Pulmonary artery endothelial cell (primary cell): ENCODE measurements at places on chromosomes 12 and 14. TPM values are rescaled to one million over a fixed set of nuclear protein-coding genes. Genes with fewer than 3 reads are reported as not detected.

Gene MMP19
- 0.42 and 0.46 TPM in 2 replicates for total RNA-seq

Gene PYGL
- total RNA-seq = 75.7 and 134 TPM in 2 replicates

Gene TTC9
- 0.07 and 0.13 TPM in 2 replicates for total RNA-seq

Gene FAM90A1
- 0.11 TPM in 1 of 2 replicates, not detected in the other for total RNA-seq

Gene FNTB
- total RNA-seq = 9.2 and 12.1 TPM in 2 replicates

Gene CLMN
- 3.6 and 4.8 TPM in 2 replicates for total RNA-seq

Gene ADAMTS20
- total RNA-seq = not detected in 2 replicates

Gene CISTR
- not detected in 2 replicates for total RNA-seq

Gene CATSPERB
- total RNA-seq = not detected in 2 replicates

Gene TEX22
- total RNA-seq = 0.13 and 0.14 TPM in 2 replicates

DNA sequence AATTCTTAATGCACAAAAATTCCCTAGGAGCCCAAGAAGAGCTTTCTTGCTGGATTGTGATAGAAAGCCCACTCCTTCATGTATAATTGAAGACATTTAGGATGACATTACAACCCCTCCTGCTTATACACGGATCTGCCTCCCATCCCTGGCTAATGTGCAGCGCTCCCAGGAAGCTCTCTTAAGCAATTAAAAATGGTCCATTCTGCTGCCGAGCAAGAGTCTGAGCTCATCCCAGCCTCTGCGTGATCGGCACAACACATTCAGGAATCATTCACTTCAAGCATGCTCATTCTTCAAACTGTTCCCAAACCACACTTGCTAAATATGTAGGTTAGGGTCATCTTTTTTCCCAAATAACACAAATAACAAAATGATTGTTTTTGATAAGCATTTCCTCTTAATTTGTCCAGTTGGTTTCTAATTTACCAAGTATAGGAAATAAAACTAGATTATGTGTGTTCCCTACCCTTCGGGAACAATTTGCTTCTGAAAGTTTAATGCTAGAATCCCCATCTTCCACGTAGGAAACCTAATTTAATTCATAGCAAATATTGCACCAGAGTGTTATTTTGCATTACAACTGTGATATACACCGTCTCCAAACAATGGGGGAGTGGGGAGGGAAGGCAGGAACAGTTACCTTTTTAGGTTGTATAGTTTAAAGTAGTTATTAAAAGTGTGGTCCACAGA, 17.3 kb upstream of the TMEM233 start:
- DNase-seq = no peak

DNA sequence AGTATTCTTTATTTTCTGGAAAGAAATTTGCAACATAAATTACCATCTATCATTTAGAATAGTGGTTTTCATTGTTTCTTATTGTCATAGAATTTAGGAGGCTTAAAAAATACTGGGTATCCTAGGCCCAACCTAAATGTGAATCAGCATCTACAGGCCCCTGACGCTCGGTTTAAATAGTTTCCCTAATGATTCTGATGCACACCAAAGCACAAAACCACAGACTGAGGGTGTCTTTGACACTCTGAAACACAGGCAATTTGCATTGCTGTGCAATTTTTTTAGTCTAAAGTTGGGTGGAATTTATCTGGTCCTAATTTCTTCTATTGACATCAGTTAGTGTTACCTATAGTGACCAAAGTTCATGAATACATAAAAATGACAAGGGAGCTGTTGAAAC, 87.6 kb upstream of the SSTR1 start:
- DNase-seq = no peak

DNA sequence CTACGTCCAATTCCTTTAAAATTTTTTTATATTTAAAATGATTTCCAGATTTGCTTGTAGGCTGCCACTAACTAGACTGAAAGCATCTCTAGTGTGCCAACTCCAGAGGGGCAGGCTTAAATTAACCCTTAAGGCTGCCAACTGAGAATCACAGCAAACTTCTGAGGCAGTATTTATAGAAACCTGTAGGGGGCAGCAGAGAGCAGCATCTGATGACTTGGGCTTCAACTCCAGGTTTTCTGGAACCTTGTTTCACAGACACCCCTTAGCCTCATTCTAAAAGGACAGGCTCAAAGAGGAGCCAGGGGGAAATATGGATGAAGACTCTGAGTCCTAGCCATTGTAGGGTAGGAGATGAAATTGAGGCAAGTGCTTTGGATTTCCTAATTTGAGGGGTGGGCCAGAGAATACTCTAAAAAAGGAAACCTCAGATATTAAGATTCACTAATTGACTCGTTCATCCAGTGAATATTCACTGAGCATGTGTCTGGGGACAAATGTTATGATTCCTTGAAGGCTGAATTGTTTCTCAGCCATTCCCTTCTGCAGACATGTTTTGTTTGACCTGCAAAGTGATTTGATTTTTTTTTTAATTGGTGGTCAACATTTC, 63.3 kb upstream of the HSPB8 start:
- no peak for DNase-seq

DNA sequence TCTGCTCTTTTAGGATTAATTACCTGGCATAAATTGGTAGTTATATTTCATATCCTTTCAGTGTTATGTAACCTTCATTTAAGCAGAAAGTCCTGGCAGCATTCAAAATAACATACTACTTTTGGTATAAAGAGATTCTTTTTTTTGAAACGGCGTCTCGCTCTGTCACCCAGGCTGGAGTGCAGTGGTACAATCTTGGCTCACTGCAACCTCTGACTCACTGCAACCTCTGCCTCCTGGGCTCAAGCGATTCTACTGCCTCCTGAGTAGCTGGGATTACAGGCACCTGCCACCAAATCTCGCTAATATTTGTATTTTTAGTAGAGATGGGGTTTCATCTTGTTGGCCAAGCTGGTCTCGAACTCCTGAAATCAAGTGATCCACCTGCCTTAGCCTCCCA, 9.2 kb downstream of the KTN1 start:
- no peak for DNase-seq

DNA sequence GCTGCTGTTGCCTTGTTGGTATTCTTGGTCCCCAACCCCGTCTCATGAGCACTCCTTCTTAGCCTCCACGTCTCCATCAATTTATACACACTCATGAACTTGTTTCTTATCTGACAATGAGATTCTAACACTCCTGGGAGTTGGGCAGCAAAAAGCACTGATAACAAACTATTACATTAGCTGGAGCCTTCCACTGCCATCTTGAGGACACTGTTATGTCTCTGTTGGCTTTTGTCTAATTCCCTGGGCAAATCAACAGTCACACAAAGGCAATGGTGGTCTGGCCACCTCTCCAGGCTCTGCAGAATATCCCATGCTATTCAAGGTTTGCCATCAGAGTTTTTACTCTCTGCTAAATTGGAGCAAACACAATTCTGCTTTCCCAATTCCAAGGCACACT, 117.8 kb upstream of the COCH start:
- no peak for DNase-seq

- DNase-seq = no peak
Observed at GRCh38 chr12:124684971-124685688, 117.7 kb upstream of the NCOR2 start.

DNA sequence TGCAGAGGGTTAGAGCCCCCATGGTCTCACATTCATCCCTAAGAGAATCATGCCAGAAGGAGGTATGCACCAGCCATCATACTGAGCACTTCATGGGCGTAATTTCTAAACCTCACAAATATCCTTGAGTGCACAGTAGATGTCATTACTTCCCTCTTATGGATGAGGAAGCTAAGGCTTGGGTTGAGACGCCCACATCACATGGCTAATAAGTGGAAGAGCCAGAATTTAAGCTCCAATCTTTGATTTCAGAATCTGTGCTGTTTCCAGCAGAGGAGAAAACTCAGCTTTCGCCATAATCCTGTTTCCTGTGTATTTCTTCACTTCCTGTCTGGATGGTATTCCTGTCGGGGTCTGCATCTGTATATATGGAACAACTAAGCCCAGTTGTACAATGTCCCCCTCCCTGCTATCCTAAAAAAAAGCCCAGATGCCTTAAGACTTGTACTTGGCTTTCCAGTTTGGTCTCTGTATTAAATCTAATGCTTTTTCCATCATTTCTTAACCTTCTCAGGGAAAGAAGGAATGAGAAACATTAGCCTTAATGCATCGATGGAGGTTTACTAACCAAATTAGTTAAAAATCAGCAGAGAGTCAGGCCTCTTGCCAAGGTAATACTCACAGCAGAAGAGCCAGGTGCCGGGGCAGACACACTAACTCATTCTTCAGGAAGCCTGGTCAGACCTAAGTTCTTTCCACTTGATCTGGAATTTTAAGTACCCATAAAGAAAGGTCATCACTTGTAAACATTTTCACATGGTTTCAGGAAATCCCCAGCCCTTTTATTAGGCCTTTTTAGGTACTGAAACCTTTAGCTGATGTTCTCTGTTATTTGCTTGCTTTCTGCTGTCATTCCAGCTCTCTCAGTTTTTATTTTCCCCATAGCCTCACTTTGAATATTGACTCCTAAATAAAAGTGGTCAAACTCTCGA, 5.3 kb downstream of the ISCU start:
- DNase-seq = no peak

GRCh38 chr14:81200054-81200453, 20.7 kb downstream of the GTF2A1 start:
- DNase-seq = no peak

DNA sequence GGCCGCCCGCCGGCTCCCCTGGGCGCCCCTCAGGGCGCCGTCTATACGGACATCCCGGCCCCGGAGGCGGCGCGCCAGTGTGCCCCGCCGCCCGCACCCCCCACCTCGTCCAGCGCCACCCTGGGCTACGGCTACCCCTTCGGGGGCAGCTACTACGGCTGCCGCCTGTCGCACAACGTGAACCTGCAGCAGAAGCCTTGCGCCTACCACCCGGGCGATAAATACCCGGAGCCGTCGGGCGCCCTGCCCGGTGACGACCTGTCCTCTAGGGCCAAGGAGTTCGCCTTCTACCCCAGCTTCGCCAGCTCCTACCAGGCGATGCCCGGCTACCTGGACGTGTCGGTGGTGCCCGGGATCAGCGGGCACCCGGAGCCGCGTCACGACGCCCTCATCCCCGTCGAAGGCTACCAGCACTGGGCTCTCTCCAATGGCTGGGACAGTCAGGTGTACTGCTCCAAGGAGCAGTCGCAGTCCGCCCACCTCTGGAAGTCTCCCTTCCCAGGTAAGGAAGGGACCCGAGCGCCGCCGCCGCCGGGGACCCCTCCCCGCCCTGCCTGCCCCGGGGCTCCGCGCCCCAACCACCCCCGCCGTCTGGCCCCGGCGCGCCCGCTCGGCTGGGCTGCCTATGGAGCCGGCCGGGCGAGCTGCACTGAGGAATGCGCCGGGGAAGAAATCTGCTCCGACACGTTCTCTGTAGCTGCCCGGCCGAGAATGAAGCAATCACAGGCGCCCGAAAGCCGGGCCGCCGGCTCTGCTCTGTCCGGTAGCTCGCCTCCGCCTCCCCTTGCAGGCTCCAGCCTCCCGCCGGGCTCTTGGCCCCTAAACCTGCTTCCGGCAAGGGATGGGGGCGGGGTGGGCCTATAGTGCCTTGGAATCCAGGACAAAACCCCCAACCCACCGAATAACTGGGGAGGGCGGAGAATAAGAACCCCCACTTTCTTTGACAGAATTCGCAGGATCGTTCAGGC, 794 bp downstream of the HOXC13 start:
- no peak for DNase-seq

GRCh38 chr12:54608769-54609168, 20.3 kb upstream of the PPP1R1A start:
- no peak for DNase-seq

GRCh38 chr12:70048521-70049250, 194.5 kb upstream of the CNOT2 start:
- no peak for DNase-seq

- no peak for DNase-seq
Observed at GRCh38 chr12:40552868-40553267, 139.4 kb upstream of the CNTN1 start.

DNA sequence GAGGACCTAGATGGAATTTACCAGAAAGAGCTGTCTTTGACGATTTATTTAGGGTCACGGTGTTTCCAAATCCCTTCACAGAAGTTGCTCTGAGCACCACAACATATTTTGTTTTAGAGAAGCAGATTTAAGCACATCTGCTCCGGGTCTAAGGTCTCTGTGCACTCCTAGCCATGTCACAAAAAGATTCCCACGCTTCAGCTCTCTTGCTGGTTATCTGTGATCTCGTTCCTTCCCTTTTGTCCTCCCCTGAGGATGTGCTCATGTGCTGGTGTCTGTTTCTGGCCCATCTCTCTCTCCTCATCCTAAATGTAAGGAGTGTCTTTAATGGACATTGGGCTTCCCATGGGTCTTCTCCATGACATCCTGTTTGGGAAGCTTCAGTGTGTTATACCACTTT, 53.7 kb upstream of the GNPNAT1 start:
- DNase-seq = no peak

GRCh38 chr14:66216763-66217162, 269.4 kb upstream of the CCDC196 start:
- DNase-seq = no peak

- DNase-seq = no peak
Observed at GRCh38 chr12:15049461-15050153, 76.8 kb downstream of the PDE6H start.

GRCh38 chr12:120013659-120014380, 24.8 kb downstream of the BICDL1 start:
- DNase-seq = no peak

GRCh38 chr12:129696405-129696804, 207.4 kb downstream of the TMEM132D start:
- no peak for DNase-seq

DNA sequence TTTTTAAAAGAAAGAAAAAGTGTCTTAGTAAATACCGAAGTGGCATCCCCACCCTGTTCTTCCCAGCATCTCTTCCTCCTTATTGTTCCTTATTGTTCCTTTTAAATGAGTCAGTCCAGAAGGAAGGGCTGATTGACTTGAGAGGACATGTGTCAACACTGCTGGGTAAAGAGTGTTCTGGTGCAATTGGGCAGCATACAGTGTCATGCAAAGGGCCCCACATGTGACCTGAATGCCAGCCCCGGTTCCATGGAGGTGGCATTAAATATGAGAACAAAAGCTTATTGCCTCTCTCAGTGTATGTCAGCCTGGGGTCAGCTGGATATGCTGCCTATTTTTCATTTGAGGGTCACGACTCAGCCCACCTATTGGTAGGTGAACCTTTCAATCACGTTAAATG, 58.9 kb upstream of the RIC8B start:
- DNase-seq = no peak

DNA sequence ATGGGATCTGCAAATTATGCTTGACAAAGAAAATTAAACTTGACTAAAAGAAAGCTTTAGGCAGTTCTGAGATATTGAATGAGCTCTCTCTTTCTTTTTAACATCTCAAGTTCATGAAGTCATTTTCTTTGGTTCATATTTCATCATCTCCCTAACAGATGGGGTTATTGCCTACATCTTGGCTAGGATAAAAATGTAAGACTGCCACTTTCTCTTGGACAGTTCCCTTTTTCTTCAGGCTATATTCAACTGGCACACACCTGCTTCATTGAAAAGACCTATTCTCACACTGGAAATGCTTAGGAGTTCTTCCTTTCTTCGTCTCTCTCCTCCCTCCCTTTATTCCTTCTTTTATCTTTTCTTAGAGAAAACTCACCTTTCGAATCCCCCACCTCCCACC, 355.9 kb upstream of the SEL1L start:
- no peak for DNase-seq
